ENCODE measurements at places on chromosomes 5 and 9. TPM values are rescaled to one million over a fixed set of nuclear protein-coding genes. Genes with fewer than 3 reads are reported as not detected.

DNA sequence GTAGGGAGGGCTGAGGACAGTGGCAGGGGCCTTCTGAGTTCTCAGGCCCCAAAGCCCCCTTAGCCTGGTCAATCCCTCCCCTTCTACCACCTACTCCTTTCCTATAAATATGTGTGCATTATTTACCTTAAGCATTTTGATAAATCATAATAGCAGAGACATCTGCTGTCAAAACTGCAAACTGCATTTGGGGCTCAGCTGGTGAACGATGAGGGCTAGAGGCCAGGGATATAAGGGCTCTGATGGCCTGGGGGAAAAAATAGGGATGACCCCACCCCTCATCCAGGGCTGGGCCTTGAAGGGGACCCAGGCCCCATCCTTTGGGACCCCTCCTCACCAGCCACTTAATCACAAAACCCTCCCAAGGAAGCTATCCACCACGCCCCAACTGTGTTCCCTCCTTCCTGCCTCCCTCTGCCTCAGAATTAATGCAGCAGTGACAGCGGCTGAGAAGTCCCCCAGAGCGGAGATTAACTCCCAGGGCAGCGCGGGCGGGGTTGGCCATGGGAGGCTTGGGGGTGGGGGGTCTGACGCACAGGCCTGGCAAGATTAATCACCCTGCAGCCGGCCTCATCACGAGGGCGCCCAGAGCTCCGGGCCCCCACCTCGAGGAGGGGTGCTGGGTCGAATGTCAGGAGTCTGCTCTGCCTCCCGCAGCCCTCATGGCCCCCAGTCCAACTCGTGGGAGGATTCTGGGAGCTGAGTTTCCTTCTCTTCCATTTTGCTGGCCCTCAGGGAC, 42.1 kb downstream of the CXXC5 start:
- no peak overlapping the region for H3K27ac ChIP-seq
- H3K27me3 ChIP-seq: no peaks in the 10 kb centered on the region
- H3K36me3 ChIP-seq: no peaks in the 10 kb centered on the region
- no peaks in the 10 kb centered on the region for H3K4me1 ChIP-seq
- no peak overlapping the region for H3K4me3 ChIP-seq

DNA sequence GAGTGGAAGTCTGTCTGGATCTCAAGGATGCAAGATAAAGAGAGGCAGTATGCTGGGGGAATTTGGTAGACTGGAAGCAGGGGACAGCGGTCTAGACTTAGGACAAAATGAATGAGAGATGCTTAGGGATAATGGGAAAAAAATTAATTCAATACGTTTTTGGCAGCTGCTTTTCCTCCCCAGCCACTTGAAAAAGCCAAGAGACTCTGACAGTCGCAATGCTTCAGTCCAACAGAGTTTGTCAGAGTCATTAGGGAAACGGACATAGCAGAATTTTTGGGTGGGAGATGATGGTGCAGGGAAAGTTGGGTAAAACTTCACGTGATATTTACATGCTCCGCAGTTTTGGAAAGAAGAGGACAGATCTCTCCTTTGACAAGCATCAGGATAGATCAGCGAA, 129.7 kb downstream of the GOLPH3 start:
- H3K27me3 ChIP-seq: no peaks in the 10 kb centered on the region
- no peaks in the 10 kb centered on the region for H3K36me3 ChIP-seq
- no peak overlapping the region for H3K4me3 ChIP-seq
- no peak overlapping the region for H3K27ac ChIP-seq

The BTNL8 gene
- total RNA-seq: 0.30 TPM

DNA sequence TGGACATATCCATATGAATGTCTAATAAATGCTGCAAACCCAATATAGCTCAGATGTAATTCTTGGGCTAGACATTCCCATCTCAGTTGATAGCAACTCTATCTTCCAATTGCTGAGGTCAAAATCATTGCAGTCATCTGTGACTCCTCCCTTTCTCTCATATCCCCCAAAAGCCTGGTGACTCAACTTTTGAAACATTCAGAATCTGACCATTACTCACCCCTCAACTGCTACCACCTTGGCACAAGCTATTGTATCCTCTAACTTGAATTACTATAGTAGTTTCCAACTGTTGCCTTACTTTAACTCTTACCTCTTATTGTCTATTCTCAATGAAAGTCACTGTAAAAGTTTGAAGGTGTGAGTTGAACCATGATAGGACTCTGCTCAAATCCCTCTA, 600.1 kb upstream of the RGMB start:
- H3K36me3 ChIP-seq: no peaks in the 10 kb centered on the region
- no peak overlapping the region for H3K27ac ChIP-seq
- no peak for DNase-seq
- no peak overlapping the region for H3K4me3 ChIP-seq
- H3K4me1 ChIP-seq: no peaks in the 10 kb centered on the region
- no peaks in the 10 kb centered on the region for H3K27me3 ChIP-seq

- no peak overlapping the region for H3K4me3 ChIP-seq
- H3K36me3 ChIP-seq: no peaks in the 10 kb centered on the region
- no peaks in the 10 kb centered on the region for H3K27me3 ChIP-seq
Observed at GRCh38 chr9:132426639-132427414, 16.8 kb downstream of the CFAP77 start.

The ABITRAM gene
- 11.1 TPM for total RNA-seq

DNA sequence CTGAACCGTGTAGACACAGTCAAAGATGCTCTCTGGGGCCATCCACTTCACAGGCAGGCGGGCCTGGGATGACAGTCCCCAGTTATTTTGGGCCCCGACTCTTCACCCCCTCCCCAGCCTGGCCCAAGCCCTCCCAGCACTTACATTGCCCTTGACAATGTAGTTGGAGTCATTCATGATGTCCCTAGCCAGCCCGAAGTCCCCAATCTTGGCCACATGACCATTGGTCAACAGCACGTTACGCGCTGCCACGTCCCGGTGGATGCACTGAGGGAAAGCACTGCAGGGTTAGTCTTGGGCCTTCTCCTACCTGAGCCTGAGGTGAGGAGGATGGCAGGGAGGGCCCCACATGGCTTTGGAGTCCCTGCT, 30.3 kb downstream of the CSF1R start:
- no peak overlapping the region for H3K27ac ChIP-seq
- no peaks in the 10 kb centered on the region for H3K27me3 ChIP-seq
- no peaks in the 10 kb centered on the region for H3K4me1 ChIP-seq

DNA sequence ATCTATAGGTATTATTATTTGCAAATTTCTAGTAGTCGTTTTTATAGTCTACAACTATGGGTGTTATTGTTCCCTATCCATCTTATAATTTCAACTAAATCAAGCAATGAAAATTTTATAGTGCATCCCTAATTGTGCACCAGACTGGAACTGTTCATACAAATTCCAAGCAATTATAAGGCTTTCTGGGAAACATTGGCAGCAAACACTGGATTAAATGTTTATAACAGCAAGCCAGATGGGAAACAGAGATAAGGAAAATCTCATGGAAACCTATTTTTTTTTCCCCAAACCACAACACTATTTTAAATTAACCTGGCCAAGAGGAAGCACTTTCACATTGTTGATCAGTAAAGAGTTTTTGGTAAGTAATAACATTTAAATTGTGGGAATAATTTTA, 524.3 kb downstream of the RASEF start:
- H3K4me1 ChIP-seq: no peaks in the 10 kb centered on the region
- H3K4me3 ChIP-seq: no peak overlapping the region
- DNase-seq: no peak
- H3K27ac ChIP-seq: no peak overlapping the region
- H3K36me3 ChIP-seq: no peaks in the 10 kb centered on the region

DNA sequence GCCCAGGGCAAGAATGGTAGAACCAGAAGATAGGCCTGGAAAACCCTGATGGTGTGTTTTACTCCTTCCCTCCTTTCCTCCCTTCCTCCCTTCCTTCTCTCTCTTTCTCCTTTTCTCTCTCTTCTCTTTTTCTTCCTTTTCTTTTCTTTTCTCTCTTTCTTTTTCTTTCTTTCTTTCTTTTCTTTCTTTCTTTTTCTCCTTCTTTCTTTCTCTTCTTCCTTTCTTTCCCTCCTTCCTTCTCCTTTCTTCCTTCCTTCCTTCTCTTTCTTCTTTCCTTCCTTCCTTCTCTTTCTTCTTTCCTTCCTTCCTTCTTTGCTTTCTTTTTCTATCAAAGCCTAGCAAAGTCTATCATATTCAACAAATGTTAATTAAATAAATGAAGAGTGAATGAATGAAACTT, 24.0 kb upstream of the UBE2QL1 start:
- H3K4me3 ChIP-seq: no peak overlapping the region
- no peaks in the 10 kb centered on the region for H3K36me3 ChIP-seq
- H3K27ac ChIP-seq: no peak overlapping the region
- H3K27me3 ChIP-seq: no peaks in the 10 kb centered on the region
- H3K4me1 ChIP-seq: no peaks in the 10 kb centered on the region

The RASGEF1C gene
- 1.2 TPM for total RNA-seq

GRCh38 chr9:114459464-114459863, 45.8 kb downstream of the WHRN start:
- no peak overlapping the region for H3K27ac ChIP-seq
- H3K27me3 ChIP-seq: no peaks in the 10 kb centered on the region
- H3K4me3 ChIP-seq: no peak overlapping the region
- H3K36me3 ChIP-seq: no peaks in the 10 kb centered on the region
- DNase-seq: no peak
